ENCODE measurements at places on chromosomes 4 and X.

DNA sequence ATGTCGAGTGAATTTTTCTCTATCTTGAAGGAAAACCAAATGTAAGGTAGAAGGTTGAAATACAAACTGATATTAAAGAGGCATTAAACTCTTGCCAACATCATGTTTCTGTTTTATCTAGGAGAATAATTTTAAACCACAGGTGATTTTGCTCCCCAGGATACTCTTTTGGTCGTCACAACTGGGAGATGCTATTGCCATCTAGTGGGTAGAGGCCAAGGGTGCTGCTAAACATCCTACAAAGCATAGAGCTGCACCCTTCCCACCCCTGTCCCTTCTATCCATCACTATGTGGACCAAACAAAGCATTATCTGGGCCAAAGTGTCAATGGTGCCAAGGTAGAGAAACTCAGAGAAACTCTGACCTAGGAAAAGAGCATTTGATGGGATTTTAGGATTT, 154.6 kb upstream of the MAGEB2 start:
- peak; percentile 1 for DNase-seq

GRCh38 chr4:143726714-143727113, 26.2 kb upstream of the FREM3 start:
- no peak for DNase-seq

DNA sequence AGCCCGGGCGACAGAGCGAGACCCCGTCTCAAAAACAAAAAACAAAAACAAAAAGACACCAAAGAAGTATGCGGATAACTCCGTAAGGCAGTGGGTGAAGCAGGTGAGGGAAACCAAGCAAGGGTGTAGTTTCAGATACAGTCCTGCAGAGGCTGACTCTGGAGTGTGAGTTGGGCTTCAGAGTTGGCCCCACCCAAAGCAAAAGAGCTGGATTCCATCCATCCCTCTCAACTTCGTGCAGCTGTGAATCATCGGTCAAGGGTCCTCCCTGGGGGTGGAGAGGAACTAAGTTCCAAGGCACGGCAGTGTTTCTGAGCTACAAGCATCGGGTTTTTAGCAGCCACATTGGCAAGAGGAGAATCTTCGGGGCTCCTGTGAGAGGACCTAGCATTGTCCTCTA, 43.9 kb upstream of the FAM9A start:
- DNase-seq = no peak

DNA sequence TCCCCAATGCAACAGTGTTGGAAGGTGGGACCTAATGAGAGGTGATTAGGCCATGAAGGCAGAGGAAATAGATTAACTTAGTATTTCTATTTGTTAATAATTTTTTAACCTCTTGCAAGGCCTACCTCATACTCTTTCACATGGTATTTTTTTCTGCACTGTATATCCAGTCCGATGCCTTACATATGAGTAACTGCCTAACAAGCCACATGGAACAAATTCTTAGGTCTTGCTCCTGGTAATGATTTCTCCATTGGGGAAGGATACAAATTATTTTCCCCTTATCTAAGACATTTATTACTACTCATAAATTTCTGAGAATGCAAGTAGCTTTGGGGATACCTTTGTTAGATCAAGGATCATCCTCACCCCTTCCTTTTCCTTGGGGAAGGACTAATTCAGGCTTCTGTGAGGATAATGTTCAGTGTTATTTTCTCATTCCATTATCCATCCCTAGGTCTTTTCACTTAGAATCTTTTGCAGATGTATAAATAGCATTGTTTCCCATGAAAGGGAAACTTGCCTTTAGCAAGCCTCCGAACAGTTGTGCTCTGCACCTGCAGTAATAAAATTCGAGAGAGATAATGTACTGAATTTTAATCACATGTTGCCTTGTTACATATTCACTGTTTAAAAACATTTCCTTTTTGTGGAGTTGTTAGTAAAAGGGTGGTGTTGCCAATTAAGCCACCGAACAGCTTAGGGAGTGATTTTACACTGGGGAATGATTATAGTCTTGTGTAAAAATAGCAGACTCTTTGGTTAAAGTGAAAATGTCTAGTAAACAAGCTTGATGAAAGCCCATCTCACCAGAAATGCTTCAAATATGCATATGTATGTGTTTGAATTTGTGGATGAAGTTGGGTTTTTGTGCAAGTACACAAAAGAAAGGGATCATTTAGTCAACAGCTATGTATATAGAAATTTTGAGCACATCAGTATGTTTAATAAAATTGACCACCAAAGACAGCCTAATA, 89.9 kb downstream of the CFAP299 start:
- no peak for DNase-seq

DNA sequence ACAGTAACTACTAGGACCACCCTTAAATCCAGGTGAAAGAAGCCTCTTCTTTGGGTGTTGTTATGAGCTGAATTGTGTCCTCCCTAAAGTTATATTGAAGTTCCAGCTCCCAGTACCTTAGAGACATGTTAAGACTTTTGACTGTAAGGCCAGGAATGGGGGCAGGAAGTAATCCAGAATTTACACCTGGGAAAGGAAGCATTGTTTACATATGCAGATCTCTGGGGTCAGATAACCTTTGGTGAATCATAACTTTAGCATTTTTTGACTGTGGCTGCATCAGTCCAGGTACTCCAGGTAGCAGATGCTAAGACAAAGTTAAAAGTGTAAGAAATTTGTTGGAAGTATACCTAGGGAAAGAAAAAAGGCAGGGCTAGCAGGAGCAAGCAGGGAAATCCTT, 104.9 kb upstream of the CENPE start:
- DNase-seq = no peak

DNA sequence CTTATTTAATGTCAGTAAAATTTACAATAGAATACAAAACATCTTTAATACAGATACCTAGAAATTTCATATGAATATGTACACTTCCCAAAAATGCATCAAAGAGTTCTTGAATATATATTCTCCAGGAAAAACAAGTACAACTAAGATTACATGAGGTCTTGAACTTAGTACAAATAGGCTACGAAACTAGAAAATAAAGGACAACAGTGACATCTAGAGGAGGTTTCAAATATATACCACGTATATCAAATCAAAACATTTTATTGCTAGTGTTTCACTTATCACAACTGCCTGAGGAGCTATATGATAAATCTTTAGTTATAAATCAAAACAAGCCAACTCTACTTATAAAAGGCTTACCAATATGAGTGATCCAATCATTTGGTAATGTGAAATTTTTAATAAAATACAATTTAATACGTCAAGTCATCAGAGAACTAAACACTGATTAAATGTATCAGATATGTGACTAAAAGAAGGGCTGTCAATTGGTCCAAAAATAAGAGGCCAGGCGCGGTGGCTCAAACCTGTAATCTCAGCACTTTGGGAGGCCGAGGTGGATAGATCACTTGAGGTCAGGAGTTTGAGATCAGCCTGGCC, 36.6 kb downstream of the ANAPC10 start:
- peak; percentile 1 for DNase-seq

DNA sequence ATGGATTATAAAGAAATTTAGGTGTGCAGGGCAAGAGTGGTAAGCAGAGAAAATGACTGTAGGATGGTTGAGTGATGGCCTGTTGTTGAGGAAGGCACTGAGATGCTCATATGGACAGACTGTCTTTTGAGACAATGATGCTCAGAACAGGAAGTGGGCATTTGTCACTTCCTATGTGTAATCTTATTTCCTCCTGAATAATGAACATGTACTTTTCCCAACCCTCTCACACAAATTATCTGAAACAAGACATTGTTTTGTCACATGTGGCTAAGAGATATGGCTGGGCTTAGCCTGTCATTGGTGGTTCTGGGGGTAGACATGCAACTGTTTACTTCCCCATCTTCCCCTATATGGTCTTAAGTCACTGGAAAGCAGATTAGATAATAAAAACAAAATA, 240.5 kb downstream of the CFAP47 start:
- no peak for DNase-seq

DNA sequence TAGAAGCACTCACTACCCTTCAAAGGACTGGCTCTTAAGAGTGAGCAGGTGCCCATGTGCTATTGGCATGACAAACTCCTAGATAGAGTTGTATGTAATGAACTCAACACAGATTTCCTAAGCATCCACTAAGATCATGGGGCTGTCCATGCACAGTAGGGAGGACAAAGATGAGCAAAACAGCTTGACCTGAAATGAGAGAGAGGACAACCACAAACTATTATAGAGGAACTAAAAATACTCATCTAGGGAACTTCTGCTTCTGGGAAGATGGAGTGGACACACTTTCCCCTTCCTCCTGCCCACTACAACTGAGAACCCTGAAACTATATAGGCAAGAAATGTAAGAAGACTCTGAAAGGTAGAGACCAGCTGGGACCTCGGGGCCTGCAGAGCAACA, 20.8 kb upstream of the TMEM128 start:
- no peak for DNase-seq

- no peak for DNase-seq
Measured at GRCh38 chr4:156734965-156735895, 236.4 kb downstream of the PDGFC start.

- DNase-seq = no peak
Measured at GRCh38 chr4:1305781-1306455, 16.2 kb downstream of the MAEA start.

Measured in NCI-H524 (cell line).